ENCODE measurements at places on chromosomes 3 and 15.

GRCh38 chr3:189985948-189986347 lies 134.7 kb downstream of the P3H2 start:
- DNase-seq, result no peak

- no peak for DNase-seq
Observed at GRCh38 chr3:144033240-144033589, 61.6 kb downstream of the DIPK2A start.

DNA sequence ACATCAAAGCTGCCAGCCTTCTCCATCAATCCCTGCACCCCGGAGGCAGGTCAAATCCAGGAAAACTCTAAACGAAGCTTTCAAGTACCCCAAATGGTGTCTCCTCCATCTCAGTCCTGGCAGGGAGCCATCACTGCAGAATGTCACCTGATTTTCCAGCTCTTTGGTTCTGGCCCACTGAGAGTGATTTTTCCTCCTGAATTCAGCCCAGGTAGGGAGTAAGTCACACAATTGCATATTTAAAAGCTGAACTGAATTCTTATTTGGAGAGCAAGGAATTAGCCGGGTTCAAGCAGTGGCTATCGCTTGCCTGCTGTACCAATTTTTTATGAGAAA lies 5.3 kb downstream of the RFTN1 start:
- DNase-seq, result no peak

DNA sequence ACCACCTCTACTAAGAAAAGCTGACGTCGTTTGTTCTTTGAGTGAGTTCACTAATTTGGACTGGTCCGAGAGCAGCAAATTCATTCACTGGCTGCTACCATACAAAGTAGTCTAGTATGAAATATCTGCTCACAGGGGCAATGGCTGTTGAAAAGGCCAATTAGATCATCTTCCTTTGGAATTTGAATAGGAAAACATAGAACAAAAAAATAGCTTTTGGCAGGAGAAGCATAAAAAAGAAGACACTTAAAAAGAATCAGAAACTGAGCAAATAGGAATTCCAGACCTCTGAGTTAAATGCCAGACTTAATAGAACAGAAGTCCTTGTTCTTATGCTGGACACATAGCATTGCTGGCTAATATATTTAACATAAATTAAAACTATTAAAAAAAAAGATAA lies 159.3 kb downstream of the IL1RAP start:
- no peak for DNase-seq

DNA sequence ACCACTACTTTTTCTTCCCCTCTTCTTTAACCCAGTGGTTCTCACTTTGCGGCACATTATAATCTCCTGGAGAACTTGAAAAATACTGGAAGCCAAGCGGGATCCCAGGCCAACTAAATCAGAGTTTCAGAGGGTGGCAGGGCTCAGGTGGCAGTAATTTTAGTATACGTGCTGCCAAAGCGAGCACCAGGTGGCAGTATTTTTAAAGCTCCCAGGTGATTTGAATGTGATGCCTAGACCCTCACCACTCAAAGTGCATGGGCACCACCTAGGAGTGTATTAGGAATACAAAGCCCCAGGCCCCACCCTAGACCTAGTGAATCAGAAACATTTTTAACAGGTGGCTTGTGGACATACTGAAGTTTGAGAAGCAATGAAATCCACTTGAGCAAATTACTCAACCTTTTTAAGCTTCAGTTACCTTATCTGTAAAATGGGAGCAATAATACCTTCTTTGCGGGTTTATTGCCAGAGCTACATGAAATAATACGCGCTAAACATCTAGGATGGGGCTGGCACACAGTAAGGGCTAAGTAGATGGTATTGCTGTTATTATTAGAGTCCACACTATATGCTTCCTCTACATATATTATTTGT lies 8.3 kb downstream of the B3GALNT1 start:
- DNase-seq, result no peak

GRCh38 chr15:92021792-92022191 lies 168.3 kb downstream of the SLCO3A1 start:
- no peak for DNase-seq

DNA sequence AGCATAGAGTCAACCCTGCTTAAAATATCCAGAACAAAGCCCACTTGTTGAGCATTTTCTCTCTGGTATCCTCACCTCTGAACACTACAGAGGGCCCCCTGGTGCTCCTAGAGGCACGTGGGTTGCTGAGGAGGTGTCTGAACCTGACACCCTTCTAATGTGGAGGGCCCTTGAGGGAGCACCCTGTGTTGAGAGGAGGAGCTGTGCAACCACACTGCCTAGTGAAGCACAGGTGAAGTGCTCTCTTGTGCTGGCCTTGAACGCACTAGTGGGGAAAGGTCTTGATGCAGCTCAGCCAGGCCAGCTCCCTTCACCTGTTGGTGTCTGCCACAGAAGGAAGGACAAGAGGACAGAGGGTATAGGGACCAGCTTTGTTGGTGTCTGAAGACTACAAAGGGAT lies 51.9 kb downstream of the CCK start:
- DNase-seq, result no peak

DNA sequence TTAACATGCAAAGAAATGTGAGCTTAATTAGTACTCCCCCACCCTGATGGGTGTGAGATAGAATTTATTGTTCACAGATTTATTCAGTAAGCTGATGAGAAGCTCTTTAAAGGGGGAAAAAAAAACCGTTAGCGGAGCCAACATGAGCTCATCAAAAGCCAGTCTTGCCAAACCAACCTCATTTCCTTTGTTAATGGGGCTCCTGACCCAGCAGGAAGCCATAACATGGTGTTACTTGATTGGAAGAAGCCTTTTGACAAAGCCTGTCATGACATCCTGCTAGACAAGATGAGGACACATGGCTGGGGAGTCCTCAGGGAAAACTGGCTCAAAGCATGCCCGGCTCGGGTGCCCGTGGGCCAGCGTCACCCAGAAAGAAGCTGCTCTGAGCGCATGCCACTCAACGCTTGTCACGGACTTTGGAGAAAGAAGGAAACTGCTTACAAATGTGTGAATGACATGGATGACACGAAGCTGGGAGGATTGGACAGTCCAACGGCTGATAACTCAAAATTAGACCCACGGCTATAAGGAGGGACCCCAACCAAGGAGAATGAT lies 64.6 kb downstream of the SLCO2A1 start:
- no peak for DNase-seq

DNA sequence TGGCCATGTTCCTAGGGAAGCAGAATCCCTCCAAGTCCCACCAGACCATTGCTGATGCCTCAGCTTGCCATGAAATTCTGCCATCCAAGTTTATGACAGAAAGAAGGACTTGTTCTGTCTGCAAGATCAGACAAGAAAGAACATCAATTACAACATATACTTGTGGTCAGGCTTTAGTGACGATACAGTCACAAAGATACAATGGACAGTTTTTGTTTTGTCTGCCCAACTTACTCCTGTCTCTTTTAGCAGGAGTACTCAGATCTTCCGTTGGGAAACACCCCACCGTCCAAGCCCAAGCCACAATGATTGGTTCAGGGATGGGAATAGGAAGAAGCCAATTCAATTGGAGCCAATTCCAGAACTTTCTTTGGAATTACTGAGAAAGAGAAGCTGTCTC lies 15.7 kb downstream of the KLHL6 start:
- DNase-seq, result no peak

- DNase-seq, result no peak
Observed at GRCh38 chr3:186694288-186695032, 22.7 kb upstream of the KNG1 start.

GRCh38 chr15:91926908-91927270 lies 73.4 kb downstream of the SLCO3A1 start:
- no peak for DNase-seq

- peak; percentile 5 for DNase-seq
Observed at GRCh38 chr3:108153451-108153981, 62.7 kb upstream of the CD47 start.

- DNase-seq, result no peak
Observed at GRCh38 chr15:63434576-63435186, 53.0 kb upstream of the CA12 start.

DNA sequence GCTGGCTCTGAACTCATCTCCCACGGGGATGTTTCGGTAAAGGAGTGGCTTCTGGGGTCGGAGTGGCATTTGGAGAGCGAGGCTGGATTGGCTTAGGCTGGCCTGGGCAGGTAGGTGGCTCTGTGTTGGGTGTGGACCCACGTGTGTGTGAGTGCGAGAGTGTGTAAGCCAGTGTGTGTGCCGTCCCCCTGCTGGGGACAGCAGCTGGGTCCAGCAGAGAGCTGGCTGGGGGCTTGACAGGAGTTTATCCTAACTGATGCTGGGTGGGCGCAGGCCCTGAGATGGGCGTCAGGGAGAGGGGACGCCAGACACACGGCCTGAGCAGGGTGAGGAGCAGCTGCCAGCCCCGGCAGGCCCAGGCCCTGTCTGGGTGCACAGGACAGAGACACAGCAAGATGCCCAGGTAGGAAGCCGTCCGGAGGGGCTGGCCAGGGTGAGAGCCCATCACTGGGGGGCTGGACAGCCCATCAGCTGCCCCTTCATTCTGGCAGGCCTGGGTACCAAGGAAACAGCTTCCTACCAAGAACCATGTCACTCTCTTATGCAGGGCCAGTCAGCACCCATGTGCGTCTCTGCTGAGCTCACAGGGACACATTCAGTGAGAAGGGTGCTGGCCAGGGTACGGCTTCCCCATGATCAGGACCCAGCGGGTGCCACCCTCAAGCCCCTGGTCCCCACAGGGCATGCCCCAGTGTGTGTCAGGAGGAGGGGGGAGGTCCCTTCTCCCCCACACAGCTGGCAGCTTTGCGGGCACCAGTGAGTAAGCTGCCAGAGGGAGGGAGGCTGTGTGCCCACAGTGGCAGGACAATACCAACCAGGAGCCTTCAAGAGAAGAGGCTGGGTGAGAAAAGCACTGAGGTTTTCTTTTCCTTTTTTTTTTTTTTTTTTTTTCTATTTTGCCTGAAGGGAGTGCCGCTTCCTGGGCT lies 1.1 kb downstream of the PAK6 start:
- DNase-seq, result no peak

GRCh38 chr3:107629566-107629965 lies 106.8 kb downstream of the BBX start:
- DNase-seq, result no peak

DNA sequence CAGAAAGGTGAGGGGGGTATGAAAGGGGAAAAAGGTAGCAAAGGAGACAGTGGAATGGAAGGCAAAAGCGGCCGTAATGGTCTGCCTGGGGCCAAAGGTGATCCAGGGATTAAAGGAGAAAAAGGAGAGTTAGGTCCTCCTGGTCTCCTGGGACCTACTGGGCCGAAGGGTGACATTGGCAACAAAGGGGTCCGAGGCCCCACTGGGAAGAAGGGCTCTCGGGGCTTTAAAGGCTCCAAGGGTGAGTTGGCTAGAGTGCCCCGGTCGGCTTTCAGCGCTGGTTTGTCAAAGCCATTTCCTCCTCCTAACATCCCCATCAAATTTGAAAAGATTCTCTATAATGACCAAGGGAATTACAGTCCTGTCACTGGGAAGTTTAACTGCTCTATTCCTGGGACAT lies 6.7 kb downstream of the OTOL1 start:
- no peak for DNase-seq

GRCh38 chr3:87982421-87982820 lies 76.4 kb downstream of the CGGBP1 start:
- no peak for DNase-seq

DNA sequence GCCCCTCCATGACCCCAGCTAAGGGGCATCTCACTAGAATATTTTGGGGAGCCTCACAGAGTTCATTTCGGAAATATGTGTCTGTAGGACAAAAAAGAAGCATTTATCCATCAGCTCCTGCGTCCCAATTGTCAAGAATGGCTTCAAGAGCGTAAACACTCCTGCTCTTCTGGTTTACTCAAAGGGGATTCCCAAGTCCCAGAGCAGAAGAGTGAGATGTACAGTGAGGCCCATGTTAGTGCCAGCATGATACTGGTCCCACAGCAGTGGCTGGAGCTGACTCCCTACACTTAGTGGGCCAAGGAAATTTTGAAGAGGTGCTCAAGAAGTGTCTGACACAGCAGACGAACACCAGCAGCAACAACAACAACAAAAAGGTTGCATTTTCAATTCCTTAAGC lies 34.9 kb upstream of the ARL8B start:
- DNase-seq, result no peak

- no peak for DNase-seq
Observed at GRCh38 chr15:95669146-95669922, 661.2 kb upstream of the NR2F2 start.

GRCh38 chr15:88016406-88016805 lies 240.1 kb downstream of the NTRK3 start:
- no peak for DNase-seq

GRCh38 chr3:60225848-60226247 lies 1025.4 kb downstream of the FHIT start:
- DNase-seq, result no peak

DNA sequence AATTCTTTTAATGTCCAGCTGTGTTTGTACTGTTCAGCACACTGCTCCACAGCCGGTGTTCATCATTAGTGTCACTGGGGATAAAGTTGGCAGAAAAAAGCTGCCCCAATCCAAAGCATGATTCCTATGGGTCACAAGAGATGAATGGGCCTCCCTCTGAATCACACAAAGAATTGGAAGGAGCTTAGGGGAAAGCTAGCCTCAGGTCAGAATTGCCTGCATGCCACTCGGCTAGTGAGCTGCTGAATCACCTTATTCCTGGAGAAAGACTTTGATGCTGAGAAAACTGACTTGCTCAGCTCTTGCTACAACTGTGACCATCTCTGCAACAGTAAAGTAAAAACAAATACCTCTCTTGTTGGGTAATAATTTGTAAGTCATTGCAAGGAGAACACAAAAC lies 3.5 kb downstream of the CCK start:
- DNase-seq, result no peak

DNA sequence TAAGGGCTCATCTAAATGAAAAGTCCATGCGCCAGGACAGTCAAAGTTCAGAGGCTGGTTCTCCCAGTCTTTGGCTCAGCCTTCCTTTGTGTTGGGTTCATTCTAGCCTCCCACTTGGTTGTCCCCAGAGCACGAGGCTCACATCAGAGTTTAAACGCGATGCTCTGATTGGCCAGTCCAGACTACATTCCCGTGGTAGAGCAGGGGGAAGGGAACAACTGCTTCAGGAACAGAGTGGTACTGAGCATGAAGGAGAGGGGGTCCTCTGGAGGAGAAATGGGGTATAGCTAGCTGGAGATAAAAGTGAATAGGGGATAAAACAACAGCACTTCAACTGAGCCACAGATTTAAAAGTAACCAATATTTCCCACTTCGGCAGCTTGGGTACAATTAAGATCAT lies 32.2 kb downstream of the ANAPC13 start:
- no peak for DNase-seq

Measured in GM18507 (cell line).